ENCODE measurements at places on chromosomes 2 and 18.

DNA sequence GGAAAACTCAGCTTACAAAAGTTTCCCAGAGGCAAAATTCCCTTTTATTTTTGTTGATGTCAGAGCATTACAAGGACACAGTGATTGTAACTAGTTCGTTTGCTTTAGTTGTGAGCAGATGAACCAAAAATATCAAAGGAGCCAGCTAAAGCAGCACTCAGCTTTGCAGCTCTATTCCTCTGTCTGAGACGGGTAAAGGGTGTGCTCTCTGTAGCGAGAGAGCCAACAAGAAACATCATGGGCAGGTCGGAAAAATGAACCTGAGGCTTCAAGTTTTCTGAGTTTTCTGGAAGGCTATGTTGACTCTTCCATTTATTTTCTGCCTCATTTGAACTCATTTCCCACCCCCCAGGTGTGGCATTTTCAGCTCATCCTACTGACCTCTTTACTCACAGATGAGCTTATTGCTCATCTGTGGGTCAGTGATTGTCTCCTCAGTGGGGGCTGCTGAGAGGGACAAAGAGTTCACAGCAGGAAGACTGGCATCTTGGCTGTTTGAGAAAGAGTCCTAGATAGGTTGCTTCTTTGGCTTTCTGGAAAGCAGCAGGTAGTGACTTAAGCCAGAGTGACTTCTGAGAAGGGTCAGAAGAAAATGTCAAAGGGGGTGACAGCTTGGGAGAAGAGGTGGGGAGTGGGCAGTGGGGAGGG is 66.6 kb upstream of the EPC2 start:
- DNase-seq = no peak

- DNase-seq = no peak
These were observed 55.1 kb upstream of the ZNF397 start for GRCh38 chr18:35185771-35186170.

DNA sequence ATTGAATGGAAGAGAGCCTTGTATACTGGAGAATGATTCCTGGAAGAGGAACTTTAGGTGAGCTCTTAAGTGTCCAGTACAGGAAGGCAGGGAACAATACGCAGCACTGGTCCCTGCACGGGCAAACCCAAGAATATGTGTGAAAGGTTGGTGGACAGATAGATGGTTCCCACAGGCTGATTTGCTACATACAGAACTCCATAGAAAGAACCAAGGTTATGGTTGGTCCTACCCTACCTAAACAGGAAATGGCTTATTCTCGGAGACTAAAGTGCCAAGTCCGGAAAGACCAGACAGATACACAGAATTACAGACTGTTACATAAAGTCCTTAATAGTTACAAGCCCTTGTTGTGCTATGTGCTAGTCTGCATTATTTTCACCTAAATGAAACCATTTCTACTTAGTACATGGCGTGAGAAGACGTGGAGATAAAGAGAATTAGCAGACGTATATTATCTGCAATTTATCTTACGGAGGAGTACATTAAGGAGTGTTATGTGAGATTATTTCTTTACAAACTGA is 1.2 kb downstream of the REV1 start:
- no peak for DNase-seq

DNA sequence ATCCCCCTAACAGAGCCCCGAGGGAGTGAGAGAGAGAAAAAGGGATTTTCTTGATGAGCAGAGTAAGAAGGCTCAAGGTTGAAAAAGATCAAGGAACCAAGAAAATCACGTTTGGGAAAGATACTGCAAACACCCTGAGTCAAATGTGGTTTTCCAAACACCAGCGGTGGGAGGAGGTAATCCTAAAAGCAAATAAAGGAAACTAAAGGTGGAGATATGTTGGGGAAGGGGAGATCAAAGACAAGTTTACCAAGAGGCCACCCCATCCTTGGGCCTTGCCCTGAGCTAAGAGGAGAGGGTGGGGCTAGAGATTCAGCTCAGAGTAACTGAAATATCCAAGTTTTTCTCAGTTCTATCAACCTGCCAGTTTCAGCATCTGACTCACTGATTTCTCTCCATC is 332.3 kb downstream of the ETAA1 start:
- DNase-seq = no peak

DNA sequence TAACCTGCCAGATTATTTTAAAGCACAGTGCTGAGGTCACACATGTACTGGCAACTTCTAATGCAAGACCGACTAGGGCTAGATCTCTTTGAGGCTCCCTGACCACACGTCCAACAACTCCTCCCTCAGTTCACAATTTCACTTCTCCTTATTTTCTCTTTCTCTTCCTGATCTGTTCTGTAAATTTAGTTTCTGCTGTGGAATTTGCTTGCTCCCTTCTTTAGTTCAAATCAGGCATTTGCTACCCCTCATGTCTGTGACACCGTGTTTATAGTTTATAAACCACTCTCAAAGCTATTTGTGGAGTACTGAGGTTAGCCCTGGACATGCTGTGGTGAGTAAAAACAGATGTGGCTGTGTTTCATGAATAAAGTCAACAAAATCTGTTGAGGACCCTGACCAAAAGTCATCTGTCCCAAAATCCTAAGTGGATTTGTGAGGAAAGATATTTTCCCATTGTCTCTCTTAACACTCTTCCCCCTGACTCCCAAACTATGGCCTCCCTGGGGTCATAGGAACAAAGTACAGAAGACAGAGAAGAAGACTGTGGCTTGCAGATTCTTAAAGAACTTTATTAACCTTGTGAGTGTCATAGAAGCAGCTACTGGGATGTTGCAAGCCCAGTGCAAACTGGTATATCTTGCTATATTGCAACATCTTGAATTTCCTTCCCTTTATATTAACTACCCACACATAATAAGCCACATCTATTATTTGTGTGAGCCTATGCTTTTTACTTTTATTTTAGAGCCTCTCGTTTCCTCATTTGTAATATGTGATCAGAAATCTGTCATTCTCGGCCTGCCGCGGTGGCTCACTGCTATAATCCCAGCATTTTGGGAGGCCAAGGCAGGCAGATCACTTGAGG is 3.5 kb upstream of the NAGK start:
- DNase-seq = no peak

GRCh38 chr2:9761577-9761976 is 81.7 kb upstream of the TAF1B start:
- no peak for DNase-seq

DNA sequence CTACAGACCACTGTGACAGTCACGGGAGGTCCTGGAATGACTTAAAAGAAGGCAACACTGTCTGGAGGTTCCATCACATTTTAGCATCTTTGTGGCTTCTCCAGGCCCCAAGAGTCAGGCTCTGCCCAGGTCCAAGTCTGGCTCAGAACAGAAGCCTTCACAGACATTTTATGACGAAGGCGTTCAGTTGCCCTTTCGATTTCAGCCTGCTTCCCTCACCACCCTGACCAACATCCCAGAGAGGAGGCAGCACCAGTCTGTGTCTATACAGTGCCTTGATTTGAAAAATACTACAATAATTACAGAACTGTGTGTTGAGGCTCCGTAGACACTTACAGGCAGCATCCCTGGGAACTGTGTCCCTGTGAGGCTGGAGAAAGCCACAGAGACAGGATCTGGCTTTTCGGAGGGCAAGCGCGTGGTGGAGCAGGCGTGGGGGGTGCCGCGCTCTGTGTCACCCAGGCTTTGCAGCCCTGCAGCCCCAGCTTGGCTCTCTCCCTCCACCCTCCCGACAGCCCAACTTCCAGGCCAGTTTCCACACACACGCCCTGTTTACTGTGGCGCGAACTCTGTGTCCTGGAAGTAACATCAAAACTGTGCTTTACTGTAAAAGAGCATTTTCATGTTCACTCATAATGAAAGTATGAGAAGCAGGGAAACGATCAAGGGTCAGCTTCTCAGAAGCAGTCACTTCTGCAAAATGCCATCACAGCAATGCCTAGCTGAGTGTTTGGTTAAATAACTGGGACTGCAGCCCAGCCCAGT is 153.5 kb upstream of the ALKAL2 start:
- no peak for DNase-seq

DNA sequence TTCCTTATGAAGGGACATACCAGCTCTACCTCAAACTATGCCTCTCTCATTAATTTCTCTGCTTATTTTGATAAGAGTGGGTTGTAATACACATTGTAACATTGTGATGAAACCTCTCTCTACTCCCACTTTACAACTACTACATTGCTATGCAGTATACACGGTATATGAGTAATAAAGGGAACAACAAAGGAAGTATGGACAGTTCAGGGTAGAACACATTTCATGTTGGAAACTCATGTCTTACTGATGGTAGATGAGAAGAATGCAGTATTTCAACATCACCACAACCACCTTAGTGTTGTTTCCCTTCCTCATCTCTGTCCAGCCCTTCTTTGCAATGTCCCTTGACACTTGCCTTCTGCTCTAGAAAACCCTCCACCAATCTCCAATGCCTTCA is 515.9 kb upstream of the CELF4 start:
- no peak for DNase-seq

DNA sequence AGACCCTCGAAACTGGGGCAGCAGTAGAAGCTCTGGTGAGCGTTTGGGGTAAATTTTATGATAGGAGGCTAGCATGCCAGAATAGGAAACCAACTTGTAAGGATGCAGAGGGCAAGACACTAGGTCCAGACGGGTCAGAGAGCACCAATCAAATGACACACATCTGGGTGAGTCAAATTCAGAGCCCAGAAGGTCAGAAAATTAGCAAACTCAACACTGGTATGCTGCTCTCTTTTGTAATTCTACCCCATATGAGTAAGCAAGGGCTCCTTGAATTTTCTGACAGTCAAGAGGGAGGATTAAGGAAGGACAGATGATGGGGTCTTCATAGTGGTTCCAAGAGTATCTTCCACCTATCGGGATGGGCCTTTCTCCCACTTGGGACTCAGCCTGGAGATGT is 209.8 kb downstream of the BCL2 start:
- DNase-seq = no peak

DNA sequence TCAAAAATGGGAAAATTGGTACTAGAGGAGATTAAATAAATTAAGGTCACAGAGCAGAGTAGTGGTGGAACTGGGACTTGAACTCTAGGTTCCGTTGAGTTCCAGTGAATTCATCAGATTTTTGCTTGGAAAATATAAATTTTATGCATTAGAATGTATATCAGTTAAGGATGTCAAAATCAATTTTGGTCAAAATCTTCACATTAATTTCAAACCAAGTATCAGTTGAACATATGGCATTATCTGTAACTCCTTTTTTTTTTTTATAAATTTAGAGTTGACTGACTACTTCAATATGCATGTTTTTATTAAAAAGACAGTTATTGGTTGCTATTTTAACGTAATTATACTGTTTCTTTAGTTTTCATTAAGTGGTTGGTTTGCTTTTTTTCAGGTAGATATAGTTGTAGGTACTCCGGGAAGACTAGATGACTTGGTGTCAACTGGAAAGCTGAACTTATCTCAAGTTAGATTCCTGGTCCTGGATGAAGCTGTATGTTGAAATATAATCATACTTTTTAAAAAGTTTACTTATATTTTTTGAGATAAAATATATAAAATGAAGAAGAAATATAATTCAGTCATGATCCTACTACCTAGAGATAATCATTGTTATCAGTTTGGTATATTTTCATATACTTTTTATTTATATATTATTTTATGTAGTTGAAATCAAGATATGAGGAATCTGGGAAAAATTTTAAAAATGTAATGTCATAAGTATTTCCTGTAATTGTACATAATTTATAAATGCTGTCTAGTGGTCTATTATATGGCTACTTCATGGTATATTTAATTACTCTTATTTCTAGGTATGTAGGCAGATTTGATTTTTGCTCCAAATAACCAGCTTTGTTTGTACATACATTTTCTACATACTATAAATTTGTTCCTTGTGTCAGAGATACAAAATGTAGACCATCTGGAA is 25.4 kb downstream of the DDX1 start:
- DNase-seq = no peak

GRCh38 chr2:165762723-165763122 is 31.3 kb downstream of the GALNT3 start:
- no peak for DNase-seq

DNA sequence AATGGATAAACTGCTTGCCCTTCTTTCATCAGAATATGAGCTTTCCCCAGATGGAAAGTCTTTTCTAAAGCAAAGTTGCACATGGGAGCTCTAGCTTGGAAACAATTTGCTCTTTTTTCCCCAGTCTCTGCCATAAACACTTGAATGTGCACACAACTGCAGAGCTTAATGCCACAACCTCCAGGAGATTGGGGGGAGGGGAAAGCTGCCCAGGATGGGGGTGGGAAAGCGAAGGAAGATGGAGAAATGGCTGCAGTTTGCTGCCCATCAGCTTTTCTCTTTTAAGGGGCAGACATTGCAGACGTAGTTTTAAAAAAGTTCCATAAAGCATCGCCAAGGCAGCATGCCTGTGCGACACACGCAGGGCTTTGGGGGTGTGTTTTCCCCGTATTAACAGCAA is 1.5 kb downstream of the ACKR3 start:
- no peak for DNase-seq

DNA sequence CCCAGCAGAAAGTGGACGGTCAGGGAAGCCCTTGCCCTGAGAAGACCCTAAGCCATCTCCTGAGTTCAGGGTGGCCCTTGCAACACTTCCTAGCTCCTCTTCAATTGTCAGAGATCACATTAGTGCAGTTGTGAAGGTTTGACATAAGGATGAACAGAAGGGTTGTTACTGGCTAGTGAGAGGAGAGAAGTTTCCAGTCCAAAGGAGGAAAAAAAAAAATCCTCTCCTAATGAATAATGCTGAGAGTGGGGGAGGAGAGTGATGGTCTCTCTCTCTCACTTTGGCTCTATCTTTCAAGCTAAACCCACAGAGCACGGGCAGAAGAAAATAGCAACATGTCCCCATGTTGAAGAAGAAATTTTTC is 819.9 kb downstream of the BCL11A start:
- DNase-seq = no peak

DNA sequence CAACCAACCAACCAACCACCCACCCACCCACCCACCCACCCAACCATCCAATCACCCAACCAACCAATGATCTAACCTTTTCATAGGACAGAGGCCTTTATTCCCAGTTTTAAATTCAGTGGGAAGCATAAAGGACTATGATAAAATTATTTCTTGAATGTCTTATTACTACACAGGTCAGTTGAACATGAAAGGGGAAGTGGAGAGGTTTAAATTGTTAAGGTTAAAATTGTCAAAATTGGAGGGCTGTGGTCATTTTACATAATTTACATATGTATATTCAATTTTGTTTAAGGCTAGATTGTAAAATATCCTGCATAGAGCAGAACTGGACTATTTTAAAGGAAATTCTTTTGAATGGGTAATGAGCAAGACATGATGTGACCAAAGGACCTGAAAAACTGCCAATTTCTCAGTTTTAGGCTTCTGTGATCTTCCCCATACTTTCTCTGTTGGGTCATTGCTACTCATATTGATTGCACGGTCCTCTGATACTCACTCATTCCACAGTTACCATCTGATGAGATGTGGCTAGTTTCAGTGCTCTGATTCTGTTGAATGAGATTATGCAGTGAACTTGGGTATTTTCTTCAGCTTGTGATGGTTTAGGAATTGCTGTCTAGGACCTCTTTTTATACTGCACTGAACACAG is 127.4 kb downstream of the PLCL1 start:
- no peak for DNase-seq

Measured in DMS 273 treated with DMSO at 0.1 percent for 48 hours (cell line).